ENCODE measurements at places on chromosomes 7 and 10.

- DNase-seq: no peak
Measured at GRCh38 chr10:98956576-98957260, 278.9 kb downstream of the HPSE2 start.

DNA sequence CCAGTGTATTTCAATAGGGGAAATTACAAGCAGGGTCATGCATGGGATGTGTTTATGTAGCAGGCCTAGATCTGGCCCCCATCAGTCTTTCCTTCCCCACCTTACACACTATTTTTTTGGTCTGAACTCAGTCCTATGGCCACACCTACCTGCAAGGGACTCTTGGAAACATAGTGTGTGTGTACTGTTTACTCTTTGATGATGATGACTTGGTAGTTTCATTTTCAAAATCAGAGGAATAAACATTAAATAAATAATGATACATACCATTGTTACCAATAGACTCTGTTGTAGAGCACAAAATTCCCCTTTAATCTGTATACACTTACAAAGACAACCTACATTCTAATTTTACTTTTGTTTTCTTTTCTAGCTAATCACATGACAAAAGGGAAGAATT, 191.0 kb downstream of the ZEB1 start:
- DNase-seq: no peak

GRCh38 chr10:110547139-110547761, 20.2 kb upstream of the SMC3 start:
- no peak for DNase-seq

DNA sequence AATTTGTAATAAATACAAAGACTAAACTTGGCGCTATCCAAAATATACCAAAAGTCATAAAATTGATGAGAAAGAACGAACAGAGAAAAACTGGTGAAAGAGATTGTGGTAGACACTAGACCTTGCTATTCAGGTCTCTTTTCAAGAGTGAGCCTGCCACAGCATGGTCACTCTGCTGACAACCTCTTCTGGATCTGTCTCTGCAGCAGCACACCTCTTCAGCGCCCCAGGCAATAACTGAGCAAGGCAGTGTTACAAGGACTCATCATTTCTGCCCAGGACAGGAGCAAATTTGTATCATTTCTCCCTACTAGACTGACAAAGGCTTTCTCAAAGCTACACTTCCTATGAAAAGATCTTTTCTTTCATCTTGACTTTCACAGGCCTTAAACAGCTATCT, 976.0 kb downstream of the DNAJB9 start:
- DNase-seq: no peak

- DNase-seq: no peak
Measured at GRCh38 chr10:132196178-132197113, 9.7 kb downstream of the DPYSL4 start.

DNA sequence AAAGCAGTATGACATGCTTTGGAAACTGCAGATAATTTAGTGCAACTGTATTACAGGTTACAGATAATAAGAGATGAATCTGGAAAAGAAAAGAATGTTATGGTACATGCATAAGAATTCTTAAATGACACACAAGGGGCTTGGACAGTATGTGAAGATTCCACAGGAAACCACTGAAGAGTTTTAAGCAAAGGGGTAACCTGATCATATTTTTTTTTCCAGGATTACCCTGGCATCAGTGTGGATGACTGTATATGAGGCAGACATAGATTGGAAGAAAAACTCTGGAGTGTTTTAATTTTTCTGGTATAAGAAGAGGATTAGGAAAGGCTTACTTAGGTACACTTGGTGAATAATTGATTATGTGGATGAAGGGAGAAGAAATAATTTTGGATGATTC, 8.1 kb downstream of the TFPI2 start:
- no peak for DNase-seq

DNA sequence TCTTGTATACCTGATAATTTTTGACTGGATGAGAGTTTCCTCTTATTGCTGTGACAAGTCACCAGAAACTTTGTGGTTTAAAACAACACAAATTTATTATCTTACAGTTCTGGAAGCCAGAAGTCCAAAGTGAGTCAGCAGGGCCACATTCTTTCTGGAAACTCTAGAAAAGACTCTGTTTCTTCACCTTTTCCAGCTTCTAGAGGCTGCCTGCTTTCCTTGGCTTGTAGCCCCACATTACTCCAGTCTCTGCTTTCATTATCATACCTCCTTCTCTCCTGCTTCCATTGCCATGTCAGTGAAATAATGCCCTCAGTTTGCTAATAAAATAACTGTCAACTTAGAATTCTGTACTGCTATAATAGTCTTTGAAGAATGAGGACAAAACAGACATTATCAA, 65.3 kb downstream of the VCL start:
- no peak for DNase-seq

DNA sequence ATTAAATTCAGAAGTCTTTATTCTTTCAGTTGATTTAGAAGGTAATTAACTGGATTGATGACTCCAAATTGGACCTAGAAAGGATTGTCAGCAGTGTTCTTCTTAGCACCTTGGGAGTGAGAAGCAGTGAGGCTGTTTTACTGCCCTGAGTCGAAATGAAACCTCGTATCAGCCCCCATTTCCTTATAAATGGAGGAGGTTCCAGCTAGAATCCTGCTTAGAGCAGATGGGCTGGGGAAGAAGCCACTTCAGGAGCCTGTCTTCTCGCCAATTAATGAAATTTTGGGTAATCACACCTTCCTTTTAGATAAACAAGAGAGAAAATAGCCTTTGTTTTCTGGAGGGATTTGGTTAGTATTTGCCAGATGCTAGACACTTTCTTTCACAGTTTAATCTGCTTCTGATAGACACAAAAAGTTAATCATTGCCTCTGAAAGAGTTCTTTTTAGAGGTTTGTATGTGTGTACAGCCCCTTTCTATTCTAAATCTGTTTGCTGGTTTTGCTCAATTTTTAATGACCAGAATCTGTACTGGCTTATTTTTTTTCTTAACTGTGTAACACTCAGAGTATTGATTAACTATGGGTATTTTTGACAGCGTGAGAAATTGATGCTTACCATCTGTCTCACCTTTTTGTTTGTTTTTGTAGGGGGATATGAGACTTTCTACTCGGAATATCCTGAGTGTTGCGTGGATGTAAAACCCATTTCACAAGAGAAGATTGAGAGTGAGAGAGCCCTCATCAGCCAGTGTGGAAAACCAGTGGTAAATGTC, 4.6 kb downstream of the DUSP5 start:
- no peak for DNase-seq

DNA sequence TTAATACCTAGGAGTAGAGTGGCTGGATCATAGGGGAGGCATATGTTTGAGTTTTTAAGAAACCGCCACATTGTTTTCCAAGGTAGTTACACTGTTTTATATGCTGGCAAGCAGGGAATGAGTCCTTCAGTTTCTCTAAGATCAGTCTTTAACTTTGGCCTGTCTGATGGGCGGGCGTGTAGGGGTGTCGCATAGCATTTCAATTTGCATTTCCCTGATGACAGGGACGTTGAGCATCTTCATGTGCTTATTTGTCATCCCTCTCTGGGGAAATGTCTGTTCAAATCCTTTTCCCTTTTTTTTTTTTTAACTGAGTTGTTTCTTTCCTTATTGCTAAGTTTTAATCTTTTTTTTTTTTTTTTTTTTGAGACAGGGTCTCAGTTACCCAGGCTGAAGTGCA, 9.8 kb downstream of the MTG1 start:
- no peak for DNase-seq

DNA sequence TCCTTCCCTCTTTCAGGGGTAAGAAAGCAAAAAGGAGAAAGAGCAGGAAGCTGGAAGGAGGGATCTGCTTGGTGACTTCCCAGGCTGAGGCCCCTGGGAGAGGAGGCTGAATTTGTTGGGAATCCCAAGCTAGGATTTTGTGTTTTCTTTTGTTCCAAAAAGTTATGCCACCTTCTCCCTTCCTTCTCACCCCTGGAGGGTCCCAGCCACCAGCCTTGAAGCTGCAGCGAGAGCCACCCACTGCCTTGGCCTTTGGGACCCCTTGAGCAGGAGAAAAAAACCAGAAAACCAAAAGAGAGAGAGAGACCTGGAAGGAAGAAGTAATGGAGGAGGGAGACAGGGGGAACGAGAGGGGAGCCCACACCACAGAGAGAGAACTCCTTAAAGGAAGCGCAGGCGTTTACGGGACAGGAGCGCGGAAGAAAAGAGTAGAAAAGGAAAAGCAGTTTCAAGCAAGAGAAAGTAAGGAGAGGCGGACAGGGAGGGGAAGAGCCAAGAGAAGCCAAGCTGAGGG, 7.2 kb downstream of the VAX1 start:
- DNase-seq: no peak

DNA sequence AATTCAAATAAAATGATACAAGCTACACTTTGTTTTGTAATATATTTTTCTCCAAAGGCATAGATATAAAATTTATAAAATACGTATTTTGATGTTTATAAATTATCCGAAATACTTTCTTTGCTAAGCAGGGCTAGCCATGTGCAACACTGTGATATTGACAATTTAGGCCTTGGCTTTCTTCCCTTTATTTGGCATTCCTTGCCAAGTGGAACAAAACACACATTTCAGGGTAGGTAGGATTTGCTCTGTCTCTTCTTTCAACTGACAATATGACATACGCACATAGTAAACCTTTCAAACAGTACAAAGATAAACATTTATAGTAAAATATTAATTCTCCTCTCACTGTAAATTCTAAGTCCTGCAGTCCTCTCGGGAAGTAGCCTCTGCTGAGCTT, 103.3 kb upstream of the POT1 start:
- DNase-seq: no peak

DNA sequence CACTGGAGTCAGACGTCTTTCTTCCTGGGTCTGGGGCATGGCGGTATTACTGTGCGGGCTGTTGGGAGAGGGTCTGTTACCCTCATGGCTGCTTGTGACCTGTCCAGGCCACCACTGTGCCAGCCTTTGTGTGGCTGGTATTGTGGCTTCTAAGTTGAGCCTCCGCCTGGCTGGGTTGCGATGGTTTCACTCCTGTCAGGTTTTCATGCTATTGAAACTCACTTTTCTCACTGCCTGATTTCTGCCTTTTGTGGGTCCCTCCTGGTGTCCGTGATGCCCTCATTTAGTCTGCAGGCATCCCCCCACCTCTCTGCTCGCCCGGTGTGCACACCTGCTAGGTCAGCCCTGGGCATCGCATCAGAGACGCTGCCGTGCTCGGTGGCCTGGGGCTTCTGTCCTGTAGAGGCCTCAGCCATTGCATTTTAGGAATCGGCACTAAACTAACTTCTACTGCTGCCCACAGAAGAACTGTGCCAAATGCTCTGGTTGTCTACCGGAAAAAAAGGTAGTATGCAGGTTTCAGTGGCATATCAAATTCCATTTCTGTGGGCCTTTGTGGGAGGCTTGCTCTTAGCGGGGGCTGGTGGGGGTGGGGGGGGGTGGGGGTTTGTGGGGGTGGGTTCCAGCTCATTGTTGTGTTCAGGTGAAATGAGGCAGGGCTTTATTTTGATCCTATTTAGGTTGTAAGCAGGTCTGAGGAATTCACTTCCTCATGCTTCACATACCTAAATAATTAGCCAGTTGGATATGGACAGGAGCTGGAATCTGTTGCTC, 64.3 kb downstream of the MGMT start:
- no peak for DNase-seq

DNA sequence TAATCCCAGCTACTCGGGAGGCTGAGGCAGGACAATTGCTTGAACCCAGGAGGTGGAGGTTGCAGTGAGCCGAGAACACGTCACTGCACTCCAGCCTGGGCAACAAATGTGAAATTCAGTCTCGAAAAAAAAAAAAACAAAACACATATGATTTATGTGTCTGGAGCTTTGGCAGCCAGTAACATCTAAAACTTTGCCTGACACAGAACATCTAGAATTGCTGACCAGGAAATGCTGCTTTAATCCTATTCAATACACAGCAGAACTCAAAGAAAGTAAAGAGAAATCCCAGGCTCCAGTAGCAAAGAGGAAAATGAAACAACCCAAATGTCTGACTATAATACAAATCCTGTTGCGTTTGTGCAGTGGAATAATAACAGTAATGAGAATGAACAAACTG, 4.5 kb upstream of the CCDC6 start:
- no peak for DNase-seq

GRCh38 chr7:87960239-87960638, 26.2 kb downstream of the ADAM22 start:
- DNase-seq: no peak

DNA sequence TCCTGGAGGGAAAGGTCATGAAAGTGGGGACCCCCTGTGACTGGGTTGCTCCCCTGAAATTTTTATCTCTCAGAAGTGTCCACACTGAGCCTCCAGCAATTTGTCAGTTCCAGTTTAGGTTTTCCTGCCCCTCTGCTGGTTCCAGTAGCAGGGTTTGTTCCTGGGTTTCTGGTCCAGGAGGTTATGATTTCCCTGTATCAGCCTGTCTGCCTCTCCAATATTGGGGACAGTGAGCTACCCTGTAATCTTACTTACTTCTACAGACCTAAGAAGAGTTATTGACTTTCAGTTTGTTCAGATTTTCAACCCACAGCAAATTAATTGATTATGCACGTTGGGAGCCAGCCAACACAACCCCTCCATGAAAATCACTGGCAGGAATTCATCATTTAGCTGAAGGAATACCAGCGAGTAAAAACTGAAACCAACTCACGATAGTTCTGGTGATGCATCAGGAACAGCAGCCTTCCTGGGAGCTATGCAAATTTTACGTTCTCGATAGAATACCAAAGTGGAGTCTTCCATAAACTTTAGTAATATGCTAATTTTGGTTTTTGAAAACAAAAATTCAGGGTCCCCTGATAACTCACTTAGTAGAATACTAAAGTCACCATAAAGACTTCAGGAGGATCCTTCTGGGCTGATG, 31.3 kb upstream of the IL15RA start:
- DNase-seq: no peak

DNA sequence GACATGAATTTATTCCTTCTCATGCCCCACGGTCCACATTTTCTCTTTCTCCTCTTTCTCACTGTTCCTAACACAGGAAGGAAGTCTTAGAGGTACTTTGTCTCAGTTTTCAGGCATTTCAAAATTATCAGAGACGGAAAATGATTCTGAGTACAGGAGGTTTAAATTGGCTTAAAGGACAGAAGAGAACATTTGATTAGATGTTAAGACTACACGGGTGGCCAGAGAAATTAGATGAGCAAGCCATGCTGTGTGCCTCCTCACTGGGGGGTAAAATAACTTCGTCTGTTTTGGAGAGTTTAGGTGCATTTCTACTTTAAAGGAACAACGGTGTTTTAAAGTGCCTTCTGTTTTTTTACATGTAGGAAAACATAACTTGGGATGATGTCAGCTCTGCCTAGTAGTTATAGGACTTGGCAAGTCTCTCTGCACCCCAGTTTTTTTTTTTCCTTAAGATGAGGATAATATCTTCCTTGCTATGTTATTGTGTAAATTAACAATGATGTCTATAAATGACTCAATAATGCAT, 66.9 kb downstream of the MCMBP start:
- DNase-seq: no peak

- no peak for DNase-seq
Measured at GRCh38 chr7:48471196-48471595, 299.9 kb downstream of the ABCA13 start.

DNA sequence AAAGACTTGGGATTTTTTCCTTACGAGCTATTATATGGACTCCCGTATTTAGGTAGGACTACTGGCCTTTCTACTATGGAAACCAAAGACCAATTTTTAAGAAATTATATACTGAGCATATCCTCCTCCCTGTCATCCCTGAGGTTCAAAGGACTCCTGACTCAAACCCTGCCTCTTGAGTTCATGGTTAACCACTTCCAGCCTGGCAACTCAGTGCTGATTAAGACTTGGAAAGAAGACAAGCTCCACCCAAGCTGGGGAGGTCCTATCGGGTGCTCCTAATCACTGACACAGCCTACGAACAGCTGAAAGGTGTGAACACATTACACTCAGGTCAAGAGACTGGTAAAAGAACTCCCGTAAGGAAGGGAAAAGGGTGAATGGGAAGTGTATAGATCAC, 66.8 kb downstream of the LYZL2 start:
- no peak for DNase-seq

Measured in stimulated activated CD8-positive, alpha-beta memory T cell treated with anti-CD3 and anti-CD28 coated beads, Interleukin-4, amount 100 ng/mL, for 1 hour (primary cell).